Tibial nerve (tissue), 4 donors: ENCODE measurements at places on chromosomes 5 and 9. TPM values are rescaled to one million over a fixed set of nuclear protein-coding genes. Genes with fewer than 3 reads are reported as not detected.

DNA sequence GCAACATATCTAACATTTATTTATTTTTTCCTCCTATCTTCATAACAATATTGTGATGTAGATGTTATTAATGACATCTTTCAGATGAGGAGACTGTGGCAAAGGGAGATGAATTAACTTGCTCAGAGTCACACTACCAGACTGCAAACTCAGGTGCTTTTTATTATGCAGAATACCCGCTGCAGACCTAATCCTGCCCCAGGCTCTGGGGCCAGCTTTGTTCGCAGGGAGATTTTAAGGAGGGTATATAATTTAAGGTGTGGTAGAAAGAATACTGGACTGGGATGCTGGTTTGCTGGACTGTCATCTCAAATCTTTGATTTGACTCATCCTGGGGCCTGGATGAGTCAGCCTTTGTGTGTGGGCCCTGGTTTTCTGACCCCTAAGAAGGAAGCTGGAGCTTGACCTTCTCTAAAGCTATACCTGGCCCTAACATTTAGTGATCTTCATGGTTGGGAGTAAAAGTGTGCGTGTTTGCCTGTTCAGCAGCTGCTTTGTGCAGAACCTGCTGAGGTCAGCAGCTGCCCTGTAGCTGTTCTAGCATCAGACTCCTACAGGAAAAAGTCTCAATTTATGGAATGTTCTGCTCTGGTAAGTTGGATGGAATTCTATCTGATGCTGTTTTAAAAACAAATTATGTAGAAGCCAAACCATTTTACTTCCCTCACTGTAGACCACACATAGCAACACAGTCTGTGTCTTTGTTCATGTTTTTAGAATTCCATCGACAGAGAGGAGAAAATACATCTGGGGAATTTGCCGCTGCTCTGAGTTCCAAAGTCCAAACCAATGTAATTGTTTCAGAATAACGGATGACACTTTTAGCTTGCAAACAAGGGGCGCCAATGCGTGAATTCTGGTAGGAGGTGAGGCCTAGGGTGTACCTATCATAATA is 4.5 kb downstream of the SLC36A1 start:
- no peak for DNase-seq

GRCh38 chr9:130523921-130524320 is 55.5 kb upstream of the FUBP3 start:
- no peak for DNase-seq

GRCh38 chr5:131635684-131636572 is 899 bp upstream of the RAPGEF6 start:
- DNase-seq = peak; percentile 9

GRCh38 chr9:17837965-17838364 is 259.1 kb downstream of the SH3GL2 start:
- no peak for DNase-seq

DNA sequence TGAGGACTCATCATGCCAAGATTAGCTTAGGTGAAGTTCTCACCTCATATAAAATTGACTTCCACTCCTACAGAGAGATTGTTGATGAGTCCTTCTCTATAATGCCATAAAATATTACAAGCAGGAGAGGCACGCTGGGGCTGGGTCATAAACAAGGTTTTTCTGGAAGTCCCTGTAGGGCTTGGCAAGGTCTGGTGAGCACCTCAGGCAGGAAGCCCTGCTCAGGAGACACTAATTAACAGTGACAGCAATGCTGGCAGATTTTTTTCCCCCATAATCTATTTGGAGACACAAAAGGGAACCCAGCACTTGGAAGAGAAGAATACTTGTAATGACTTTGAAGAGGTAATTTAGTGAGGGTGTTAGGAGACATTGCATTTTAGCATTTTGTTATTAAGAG is 118.7 kb downstream of the DIRAS2 start:
- no peak for DNase-seq

SPINK1 gene
- total RNA-seq = not detected

C5orf52 gene
- not detected for total RNA-seq

PRUNE2 gene
- total RNA-seq = 24.9 TPM
